H54 (cell line): ENCODE measurements at places on chromosomes 12 and 14.

- no peak for DNase-seq
Observed at GRCh38 chr12:68481181-68481941, 129.3 kb upstream of the RAP1B start.

- no peak for DNase-seq
Observed at GRCh38 chr12:105764216-105764835, 374.4 kb downstream of the NUAK1 start.

GRCh38 chr12:23482571-23482970, 466.9 kb downstream of the SOX5 start:
- DNase-seq = no peak

DNA sequence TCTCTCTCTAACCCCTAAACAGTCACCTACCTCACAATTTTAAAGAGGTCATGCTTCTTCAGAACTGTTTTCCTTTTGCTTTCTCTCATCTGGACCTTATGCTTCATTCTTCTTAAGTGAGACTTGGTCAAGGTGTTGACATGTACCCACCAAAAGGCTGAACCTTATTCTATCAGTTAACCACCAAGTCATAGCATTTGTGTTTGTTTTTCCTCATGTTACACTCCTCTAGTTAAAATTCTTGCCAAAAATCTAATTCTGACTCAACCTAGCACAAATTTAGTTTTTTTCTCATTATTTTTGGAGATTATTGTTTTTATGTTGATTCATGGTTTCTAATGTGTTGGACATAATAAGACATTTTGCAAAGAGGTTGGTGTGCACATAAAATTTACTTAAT, 578.6 kb downstream of the SLC16A7 start:
- DNase-seq = no peak

- DNase-seq = no peak
Observed at GRCh38 chr14:98966016-98966415, 306.0 kb downstream of the BCL11B start.

DNA sequence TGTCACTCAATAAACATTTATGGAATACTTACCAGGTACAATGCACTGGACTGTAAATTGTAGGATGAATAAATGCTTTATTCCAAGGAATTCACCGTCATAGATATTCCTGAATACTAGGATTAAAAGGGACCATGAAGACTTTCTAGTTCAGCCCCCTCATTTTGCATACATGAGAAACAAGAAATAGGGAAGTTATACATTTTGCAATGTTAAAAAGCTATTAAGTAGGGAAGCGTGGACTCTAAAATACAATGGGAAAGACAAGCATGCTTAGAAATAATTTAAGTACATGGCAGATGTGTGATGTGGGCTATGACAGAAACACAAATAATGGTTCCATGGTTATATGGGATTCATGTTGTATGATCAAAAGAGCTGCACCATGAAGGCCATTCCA, 89.4 kb upstream of the SYT10 start:
- DNase-seq = no peak

GRCh38 chr14:99430491-99430890, 50.2 kb downstream of the SETD3 start:
- no peak for DNase-seq

DNA sequence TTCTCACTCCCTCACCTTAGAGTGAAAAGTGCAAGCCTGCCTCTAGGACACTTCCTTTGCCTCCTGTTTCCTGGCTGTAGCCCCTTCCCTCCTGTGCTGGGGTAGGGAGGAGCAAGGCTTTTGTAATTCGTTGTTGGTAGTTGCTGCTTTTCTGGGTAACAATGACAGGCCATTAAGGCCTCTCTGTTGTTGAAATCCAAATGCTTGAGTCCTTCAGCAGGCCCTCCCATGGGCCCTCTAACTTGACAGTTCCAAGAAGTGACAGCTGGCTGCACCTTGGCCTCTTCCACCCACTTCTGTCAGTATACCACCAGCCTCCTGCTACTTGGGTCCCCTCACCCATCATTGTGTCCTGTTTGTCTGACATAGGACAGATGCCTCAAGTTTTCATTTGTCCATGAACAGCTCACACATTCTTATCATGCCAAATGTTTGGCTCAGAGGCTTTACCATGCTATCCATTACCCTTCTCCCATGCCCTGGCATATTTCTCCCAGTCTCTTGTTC, 103.7 kb upstream of the PDE3A start:
- DNase-seq = no peak

- peak; percentile 25 for DNase-seq
Observed at GRCh38 chr12:127957001-127957660, 309.8 kb upstream of the TMEM132C start.

- DNase-seq = no peak
Observed at GRCh38 chr14:31297112-31297511, 89.5 kb upstream of the HECTD1 start.

DNA sequence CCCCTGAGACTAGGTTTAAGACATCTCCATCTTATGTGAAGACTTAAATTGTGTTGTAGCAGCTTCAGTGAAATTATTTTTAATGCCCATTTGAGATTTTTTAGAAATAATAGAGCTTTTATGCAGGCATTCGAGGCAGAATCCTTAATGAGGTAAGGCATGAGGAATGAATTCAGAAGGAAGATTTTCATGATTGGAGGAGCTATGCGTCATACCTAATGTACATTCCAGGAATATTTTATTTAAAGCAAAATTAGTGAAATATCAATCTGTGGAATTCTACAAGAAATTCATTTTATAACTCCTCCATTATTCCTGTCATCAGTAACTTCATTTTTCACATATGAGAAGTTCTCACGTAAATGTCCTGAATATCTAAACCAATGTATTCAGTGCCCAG, 36.0 kb upstream of the GARIN6 start:
- no peak for DNase-seq

DNA sequence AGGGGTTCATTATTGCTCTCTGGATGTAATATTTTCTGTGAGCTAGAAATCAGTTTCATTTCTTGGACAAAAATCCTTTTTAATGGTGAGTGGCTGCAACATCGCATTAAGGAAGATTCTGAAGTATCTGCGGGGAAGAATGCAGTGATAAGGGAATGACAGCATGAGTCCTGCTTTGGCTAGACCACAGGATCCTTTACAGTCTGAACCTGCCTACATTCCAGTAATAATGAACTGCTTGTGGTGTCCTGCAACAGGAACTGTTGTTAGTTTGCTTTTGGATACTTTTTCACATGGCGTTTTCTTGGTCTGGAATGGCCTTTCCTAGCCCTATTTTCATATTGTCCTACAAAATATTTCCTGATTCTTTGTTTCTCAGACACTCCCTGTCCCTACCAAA, 15.7 kb downstream of the MDM2 start:
- DNase-seq = no peak

- no peak for DNase-seq
Observed at GRCh38 chr12:128549601-128550218, 274.0 kb downstream of the SLC15A4 start.

GRCh38 chr12:75606956-75607355, 95.5 kb upstream of the KRR1 start:
- DNase-seq = no peak

DNA sequence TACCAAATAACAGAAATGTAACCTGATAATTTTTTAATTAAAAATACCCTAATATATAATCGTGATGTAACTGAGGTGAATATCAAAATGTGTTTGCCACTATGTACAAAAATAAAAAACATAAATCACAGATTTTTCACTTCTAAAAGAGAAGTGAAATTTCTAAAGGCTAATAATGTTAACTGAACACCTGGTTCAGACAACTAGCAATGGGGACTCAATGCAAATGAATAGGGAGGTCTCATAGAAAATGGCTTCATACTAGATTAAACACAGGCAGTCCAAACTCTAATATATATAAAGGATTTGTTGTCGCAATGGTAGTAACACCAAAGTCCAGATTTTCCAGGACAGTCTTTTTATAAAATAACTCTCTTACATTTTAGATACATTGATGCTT, 365.4 kb upstream of the ATP2B1 start:
- no peak for DNase-seq

GRCh38 chr12:19894050-19894449, 454.8 kb downstream of the AEBP2 start:
- no peak for DNase-seq

DNA sequence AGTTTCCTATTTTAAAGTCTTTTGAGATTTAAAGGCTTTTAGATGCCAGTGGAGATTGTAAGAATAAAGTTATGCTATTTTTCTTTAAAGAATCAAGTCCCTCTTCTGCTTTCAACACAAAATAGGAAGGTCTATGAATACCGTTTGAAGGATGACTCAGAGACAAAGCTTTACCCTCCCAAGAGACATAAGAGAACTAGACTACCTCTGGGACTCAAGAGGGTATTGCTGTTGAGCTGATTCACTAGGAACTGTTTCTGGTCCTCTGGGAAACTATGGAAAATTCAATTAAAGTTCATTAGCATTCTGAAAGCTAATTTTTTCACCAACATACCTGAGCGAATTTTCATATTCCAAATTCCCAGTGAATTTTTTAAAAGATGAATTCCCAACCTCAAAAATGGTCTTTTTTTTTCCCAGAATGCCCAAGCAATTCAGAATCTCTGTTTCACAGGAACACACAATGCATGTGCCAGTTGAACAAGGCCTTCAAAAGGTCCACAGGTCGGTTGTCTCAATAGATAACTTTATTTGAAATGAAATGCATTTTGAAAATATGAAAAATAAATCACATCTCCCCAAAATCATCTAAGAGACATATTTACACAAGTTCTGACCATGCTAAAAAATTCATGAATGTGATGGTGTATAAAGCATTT, 6.5 kb downstream of the PHLDA1 start:
- no peak for DNase-seq

GRCh38 chr14:71833476-71833875, 98.8 kb upstream of the RGS6 start:
- no peak for DNase-seq

GRCh38 chr12:132146772-132147422, 2.6 kb downstream of the NOC4L start:
- DNase-seq = no peak

DNA sequence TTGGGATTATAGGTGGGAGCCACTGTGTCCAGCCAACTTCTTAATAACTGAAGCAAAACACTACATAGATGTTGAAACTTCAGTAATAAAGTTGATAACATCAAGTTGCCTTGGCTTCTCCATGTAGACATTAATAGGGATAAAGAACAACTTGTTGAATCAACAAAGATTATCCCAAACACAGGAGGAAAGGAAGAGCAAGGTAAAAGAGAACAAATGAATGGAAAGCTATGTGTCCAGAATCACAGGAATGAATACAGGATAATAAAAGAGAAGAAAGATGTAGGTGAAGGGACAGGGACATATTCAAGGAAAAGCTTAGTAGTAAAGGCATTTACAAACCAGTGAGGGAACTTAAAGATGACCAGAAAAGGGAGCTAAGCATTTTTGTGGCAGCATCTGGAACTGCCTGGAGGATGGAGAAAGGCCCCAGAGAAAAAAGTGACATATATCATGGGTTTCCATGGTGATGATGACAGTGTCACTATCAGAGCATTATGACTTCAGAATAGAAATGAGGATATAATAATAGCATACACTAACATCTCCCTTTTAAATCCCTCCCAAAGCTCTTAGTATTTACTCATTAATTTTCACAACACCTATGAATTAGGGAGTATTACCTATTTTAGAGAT, 24.0 kb upstream of the MDM1 start:
- DNase-seq = no peak

DNA sequence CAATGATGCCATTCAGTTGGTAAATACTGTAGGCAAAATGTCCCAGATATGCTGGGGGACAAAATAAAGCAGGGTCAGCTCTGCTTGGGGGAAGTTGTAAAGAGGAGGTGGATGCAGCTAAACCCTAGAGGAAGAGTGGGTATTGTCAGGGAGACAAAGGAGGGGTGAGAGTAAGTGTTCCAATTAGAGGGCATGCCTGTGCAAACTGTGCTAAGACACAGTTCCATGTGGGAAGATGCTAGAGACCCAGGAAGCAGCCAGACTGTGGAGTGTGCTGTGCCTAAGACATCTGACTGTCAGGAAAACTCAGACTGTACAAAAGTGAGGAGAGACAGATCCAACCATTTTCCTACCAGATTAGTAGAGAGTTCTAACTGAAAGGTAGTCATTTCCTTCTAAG, 474.3 kb downstream of the ATP23 start:
- DNase-seq = no peak

- DNase-seq = no peak
Observed at GRCh38 chr14:77543240-77543551, 44.6 kb upstream of the ISM2 start.

- no peak for DNase-seq
Observed at GRCh38 chr14:44370727-44371126, 136.4 kb downstream of the FSCB start.

- DNase-seq = peak; percentile 38
Observed at GRCh38 chr12:120468325-120468820, 1.2 kb downstream of the SRSF9 start.

DNA sequence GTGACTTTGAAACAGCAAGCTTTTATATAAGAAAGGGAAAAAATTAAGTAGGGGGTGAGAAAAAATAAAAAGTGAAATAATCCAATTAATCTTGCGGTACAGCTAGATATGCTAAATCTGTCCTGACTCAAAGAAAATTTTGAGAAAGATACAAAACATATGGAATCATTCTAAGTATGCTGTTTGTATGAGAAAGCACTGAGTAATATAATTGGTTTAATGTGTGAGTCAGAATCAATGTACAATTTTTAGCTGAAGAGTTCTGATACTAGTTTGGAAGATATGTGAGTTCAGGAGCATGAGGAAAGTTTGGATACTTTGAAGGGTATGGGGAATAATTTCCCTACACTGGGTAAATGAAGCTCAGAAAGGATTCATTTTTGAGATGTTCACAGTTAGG, 190.9 kb upstream of the RASSF8 start:
- DNase-seq = no peak

GRCh38 chr14:104788161-104788818, 7.3 kb downstream of the AKT1 start:
- DNase-seq = no peak
